ENCODE measurements at places on chromosomes 5 and 9.

DNA sequence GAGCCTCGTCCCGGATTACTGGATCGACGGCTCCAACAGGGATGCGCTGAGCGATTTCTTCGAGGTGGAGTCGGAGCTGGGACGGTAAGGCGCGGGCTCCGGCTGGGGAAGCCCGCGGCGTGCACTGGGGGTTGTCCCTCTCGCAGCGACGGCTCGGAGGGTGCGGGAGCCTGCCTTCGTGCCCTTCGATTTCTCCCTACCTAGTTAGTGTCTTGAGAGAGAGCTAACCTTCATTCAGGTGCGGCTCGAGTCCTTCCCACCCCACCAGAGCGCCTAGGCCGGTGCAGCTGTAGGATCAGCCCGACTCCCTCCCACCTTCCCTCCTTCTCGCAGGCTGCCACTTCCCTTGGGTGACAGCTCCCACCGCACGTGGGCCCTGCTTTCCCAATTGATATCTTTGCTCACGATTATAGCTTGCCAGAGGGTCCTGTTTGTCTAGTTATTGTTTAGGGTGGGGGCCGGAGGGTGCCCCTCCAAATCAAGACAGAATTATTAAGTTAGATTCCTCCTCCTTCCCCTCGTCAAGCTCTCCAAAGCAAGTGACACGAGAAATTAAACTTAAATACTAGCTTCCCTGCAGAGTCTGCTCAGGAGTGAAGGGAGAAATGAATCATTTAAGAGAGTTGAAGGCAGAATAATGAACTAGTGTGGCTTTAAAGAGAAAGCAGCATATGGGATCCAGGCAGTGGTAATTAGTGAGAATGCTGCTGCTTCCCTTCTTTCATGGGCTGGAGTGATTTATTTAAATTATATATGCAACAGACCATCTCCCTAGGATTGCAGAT lies 569 bp downstream of the CAMK4 start:
- no peak for DNase-seq

DNA sequence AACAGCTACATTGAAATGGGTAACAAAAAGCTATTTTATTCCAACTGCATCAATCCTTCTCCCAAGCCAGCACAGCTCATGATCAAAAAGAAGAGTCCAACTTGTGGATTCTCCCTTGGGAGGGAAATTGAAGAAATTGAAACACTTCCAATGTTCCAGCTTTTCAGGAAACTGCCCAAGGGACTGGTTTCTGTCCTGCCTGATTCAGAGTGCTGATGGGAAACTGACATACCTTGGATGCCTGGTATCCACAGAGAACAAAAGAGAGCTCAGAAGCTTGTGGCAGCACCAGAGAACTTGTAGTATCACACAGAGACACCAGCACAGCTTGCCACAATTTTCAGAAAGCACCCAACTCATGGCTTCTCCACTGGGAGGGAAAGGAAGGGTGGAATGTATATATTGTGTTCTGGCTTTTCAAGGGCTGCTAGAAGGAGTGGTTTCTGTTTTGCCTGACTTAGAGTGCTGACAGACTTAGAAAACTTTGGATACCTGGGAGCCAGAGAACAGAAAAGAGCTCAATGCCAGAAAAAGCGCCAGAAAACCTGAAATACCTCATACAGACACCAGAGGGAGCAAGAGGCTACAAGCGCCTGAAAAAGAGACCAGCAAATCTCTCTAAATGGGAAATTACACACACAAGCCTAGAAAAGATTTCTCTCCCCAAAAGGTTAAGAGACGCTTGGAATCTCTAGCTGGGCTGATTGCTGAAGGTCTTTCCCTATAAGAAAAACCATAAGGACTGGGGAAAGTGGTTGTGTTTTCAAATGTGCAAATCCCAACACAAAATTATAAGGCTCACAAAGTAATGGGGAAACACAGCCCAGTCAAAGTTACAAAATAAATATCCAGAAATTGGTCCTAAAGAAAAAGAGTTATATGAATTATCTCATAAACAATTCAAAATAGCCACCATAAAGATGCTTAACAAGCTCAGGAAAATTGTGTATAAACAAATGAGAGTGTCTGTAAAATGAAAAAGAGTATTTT lies 178.8 kb downstream of the SPOCK1 start:
- DNase-seq = peak; percentile 32

DNA sequence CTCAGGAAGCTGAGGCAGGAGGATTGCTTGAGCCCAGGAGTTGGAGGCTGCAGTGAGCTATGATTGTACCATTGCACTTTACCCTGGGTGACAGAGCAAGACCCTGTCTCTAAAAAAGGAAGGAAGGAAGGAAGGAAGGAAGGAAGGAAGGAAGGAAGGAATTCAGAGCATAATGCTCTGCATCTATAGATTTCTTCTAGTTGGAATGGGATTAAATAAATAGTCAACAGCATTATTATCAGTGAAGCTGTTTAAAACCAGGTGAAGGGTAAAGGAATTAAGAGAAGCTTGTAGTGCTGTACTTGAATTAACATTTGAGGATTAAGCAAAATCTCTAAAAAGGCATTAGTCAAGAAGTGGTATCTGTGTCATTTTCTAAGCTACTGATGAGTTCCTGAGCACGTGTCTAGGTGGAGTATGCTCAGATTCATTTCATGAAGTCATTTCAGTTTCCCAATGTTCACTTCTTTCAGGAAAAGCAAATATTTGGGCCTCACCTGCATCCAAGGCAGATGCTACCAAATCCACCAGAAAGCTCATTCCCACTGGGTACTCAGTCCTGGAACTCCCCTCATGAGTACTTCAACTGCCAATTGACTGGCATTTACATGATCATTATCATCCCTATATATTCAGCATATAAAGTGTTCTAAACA lies 8.4 kb downstream of the PDE6A start:
- DNase-seq = no peak

DNA sequence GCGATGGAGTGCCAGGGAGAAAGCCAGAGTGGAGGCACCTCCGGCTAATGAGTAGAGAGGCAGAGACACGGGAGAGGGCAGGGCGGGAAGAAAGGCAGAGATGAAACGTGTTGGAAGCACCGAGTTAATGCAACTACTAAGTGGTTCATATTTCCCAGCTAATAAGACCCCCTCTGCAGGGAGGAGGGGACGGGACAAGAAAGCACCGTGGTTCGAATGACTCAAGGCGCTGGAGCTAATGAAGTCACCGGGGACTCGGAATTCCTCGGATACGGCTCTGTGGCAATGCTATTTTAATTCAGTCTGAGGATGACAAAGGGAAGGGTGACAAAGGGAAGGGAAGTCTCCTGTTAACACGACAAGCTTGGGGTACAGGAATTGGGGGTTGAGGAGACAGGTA lies 54.5 kb upstream of the RAPGEF1 start:
- no peak for DNase-seq

GRCh38 chr5:58927181-58927580 lies 344.3 kb downstream of the RAB3C start:
- DNase-seq = no peak

GRCh38 chr5:149617760-149618306 lies 36.5 kb downstream of the ARHGEF37 start:
- DNase-seq = no peak

GRCh38 chr9:840343-840742 lies 1.2 kb upstream of the DMRT1 start:
- no peak for DNase-seq

GRCh38 chr5:136526021-136526420 lies 160.7 kb upstream of the TRPC7 start:
- DNase-seq = no peak

Measured in GM04503 (cell line).